SHP77 (cell line): ENCODE measurements at places on chromosomes 7 and 10.

DNA sequence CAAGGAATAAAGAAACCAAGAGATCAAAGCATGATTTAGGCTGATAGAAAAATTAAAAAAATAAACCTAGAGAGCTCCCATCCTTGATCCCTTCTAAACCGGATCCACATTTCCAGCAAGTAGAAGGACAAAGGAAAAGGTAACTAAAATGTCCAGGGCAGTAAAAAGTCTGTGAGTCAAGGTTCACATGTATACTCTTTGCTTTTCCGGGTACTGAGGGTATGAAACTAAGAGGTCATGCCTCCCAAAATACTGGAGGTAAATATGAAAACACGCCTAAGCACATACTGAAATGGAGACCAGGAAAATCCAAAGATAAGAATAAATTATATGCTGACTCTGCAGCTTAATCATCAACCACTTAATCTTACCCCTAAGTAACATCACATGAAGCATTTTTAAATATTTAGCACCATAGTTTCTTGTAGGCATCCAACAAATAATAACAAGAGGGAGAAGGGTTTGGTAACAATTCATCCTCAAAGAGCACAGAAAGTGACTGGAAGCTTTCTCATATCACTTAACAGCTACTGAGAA is 35.4 kb downstream of the JAZF1 start:
- DNase-seq: no peak

- no peak for DNase-seq
Measured at GRCh38 chr10:10910634-10911033, 107.0 kb upstream of the CELF2 start.

- no peak for DNase-seq
Measured at GRCh38 chr10:5423771-5424170, 11.4 kb downstream of the NET1 start.

GRCh38 chr7:351681-352480 is 61.9 kb downstream of the FOXL3 start:
- no peak for DNase-seq

DNA sequence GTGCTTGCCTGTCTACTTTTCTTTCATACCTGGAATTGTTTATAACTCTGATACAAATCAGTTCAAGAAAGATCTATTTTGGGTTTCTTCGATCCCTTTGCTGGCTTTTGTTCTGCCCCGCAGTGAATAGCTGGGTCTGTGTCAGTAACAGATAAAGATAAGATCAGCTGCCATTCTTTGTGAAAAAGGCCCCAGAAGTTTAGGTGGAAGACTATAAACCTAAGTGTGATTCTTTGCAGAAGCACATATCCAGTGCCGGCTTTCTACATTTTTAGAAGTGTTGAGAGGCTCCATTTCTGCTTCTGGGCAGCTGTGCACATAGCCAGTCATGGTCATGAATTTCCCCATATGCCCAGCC is 686.4 kb upstream of the C7orf33 start:
- no peak for DNase-seq

GRCh38 chr7:45118889-45119331 is 7.4 kb upstream of the TBRG4 start:
- DNase-seq: no peak

- no peak for DNase-seq
Measured at GRCh38 chr7:109387530-109387929, 817.9 kb downstream of the DNAJB9 start.

DNA sequence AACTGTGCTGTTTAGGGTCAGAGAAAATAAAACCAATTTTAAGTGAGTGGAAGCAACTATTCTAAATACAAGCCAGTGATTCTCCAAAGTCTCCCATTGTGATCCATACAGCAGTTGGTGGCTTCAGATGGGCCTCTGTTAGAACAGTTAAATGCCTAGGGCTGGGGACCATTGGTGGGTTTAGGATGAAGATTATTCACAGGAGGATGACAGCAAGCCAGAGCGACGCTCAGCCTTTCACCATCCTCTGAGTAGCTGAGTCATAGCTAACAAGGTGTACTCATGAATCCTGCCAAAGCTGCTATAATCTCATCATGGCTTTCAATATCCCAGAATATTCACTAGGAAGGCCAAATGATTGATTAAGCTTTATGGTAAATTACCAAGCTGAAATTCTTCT is 39.6 kb downstream of the STARD3NL start:
- DNase-seq: no peak

- DNase-seq: no peak
Measured at GRCh38 chr10:43145311-43145710, 7.1 kb downstream of the CSGALNACT2 start.

- DNase-seq: no peak
Measured at GRCh38 chr7:140596519-140597427, 43.8 kb downstream of the DENND2A start.

DNA sequence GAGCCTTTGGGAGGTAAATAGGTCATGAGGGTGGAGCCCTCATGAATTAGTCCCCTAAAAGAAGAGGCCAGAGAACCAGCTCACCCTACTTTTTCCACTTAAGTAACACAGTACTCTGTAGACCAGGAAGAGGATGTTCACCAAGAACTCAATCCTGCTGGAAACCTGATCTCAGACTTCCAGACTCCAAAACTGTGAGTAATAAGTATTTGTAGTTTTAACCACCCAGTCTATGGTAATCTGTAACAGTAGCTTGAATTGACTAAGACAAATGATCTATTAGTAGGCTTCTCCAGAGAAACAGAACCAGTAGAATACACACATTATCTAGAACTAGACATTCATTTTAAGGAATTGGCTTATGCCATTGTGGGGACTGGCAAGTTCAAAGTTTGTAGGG is 51.5 kb downstream of the ANKMY2 start:
- DNase-seq: no peak

DNA sequence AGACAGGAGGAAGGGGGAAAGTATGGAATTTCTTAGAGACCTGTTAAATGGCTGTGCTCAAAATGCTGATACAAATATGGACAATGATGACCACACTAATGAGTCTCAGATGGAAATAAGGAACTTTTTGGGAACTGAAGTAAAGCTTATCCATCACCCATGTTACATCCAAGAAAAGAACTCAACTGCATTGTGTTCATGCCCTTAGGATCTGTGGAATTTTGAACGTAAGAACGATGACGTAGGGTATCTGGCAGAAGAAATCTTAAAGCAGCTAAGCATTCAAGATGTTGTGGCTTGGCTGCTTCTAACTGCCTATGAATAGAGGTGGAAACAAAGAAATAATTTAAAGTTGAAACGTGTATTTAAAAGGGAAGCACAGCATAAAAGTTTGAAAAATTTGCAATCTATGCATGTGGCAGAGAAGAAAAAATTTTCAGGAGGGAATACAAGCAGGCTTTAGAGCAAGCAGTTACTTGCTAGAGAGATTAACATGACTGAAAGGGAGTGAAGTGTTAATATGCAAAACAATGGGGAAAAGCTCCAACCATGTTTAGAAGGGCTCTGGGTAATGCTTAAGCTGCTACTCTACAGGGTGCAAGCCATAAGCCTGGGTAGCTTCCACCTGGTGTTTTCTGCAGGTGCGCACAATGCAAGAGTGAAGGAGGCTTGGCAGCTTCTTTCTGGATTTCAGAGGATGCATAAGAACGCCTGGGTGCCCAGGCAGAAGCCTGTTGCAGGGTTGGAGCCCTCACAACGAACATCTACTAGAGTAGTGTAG is 499.7 kb upstream of the SEMA3D start:
- no peak for DNase-seq

- no peak for DNase-seq
Measured at GRCh38 chr7:4158441-4159153, 523.5 kb upstream of the FOXK1 start.

- no peak for DNase-seq
Measured at GRCh38 chr7:659306-659847, 67.1 kb upstream of the DNAAF5 start.

DNA sequence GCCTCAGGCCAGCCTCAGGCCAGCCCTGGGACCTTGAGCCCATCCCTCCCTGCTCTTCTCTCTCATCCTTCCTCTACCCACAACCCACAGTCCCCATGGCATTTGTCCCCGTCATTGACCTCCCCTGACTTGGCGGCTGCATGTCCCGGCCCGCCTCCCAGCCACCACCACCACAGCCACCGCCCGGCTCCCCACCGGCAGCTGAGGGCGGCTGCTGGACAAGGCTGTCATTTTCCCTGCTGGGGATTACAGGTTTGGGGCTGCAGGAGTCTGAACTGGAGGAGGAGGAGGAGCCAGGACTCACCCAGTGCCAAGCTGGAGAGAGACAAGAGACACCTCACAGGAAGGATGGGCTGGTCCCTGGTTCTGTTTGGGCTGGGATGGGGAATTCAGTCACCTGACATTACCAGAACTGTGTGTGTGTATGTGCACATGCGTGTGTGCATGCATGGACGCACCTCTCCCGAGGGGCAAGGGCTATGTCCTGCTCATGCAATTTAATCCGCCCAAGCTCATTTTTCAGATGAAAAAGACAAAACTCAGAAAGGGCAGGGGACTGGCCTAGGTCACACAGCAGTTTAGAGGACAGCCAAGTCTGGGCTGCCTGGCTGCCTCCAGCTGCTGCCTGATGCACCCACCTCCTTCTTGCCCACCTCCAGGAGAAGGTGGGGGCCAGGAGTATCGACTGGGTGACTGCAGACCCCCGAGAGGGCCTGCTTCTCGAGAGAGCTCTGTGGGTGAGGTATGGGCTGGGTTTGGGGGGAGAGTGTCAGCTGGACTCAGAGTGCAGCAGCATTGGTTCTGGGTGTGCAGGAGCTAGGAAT is 113.1 kb downstream of the ZMIZ1 start:
- DNase-seq: no peak

GRCh38 chr10:127024685-127025435 is 119.6 kb downstream of the DOCK1 start:
- no peak for DNase-seq

DNA sequence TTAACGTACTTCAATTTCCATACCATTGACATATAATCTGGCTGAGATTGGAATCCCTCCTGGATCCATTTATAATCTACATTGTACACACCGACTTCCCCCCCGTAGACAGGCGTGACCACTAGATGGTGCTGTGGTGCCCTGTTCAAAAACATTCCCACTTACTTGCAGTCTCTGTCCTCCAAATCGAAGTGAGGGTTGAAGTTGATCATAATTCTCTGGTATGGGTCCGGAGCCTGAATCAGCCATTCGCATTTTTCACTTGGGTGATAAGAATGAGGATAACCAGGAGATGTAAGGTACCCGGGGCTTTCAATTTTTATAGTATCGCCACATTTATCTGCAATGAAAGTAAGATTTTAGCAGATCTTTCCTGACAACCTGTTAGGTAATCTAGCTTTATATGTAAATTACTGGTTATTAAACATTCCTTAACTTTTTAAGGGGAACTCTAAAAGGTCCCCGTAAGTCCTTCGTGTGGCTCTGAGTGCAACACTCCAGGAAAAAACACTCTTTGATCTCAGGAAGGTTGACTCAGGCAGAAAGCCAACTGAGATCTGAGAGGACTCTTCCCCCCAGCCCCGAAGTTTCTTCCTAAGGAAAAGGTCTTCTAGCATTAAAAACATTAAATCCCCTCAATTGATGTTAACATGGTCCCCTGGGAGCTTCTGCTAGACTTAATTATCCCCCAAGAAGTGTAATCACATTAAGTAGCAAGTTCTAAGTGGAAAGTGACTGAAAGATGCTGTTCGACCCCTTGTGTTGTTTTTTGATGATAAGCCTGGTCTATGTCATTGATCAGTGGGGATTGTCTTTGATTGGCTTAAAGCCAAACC is 3.7 kb downstream of the NRP1 start:
- peak; percentile 79 for DNase-seq

GRCh38 chr7:149765399-149766121 is 7.8 kb downstream of the ZNF467 start:
- no peak for DNase-seq

DNA sequence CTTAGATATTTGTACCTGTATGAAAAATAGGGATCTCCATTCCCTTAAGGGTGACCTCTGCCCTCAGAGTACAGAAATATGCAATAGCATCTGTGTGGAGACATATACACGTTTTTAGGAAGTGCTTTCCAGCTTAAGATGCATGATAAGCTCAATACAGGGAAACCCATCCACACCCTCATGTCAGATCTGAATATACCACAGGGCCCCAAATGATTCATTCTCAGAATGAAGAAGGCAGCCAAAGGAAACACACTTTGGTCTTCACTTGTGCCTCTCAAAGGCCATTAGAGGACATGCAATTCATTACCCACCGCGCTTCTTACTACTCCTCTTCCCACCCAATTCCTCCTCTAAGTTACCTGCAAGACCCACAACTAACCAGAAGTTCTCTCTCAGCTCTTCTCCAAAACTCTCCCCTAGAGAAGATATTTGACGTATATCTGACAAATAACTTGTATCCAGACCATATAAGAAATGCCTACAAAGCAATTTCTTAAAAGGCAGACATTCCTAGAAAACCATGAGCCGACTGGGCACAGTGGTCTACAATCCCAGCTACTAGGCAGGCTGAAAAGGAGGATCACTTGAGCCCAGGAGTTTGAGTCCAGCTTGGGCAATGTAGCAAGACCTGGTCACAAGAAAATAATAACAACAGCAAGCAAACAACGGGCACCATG is 103.0 kb downstream of the OAT start:
- no peak for DNase-seq

DNA sequence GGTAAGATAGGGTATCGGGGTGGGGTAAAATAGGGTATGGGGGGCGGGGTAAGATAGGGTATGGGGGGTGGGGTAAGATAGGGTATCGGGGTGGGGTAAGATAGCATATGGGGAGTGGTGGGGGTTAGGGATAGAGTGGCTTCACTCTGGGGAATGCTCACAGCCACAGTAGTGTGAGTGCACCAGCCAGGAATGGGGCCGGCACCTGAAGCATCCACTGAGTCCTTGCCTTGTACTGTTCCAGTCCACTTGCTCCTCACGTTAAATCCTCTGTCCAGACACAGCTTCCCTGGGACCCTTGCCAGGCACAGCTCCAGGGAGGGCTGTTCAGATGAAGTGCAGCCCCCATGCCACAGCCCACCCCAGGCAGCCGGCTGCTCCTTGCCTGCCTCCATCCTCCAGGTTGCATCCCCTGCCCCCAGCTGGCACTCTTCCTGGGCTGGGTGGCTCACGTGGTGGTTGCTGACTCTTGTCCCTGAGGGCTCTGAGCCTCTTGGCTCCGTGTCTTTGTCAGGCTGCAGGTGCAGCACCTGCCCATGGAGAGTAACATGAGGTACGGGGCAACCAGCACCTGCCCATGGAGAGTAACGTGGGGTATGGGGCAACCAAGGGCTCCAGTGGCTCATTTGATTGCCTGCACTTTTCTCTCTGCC is 268.4 kb downstream of the TCERG1L start:
- no peak for DNase-seq

DNA sequence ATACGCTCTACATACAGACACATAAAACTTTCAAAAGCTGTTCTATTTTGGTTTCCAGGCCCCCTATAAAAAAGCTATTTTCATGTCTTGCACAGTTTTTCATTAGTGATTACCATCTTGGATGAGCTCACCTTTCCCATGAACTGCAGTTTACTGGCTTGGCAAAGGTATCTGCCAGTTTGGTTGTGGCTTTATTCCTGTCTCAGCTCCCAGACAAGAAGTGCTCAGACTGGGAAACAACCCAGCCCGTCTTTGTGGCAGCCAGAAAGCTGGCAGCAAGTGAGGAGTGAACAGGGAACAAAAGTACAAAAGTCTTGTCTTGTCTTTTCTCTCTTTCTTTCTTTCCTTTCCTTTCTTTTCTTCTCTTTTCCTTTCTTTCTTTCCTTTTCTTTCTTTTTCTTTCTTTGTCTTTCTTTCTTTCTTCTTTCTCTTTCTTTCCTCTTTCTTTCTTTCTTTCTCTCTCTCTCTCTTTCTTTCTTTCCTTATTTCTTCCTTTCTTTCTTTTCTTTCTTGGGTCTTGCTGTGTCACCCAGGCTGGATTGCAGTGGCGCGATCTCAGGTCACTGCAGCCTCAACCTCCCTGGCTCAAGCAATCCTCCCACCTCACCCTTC is 138.8 kb downstream of the CFAP58 start:
- DNase-seq: no peak
